Esophagus mucosa (tissue), 1 donor: ENCODE measurements at places on chromosomes 5 and 9.

GRCh38 chr9:18935541-18935940, 97.5 kb downstream of the SAXO1 start:
- no peak for ATAC-seq

DNA sequence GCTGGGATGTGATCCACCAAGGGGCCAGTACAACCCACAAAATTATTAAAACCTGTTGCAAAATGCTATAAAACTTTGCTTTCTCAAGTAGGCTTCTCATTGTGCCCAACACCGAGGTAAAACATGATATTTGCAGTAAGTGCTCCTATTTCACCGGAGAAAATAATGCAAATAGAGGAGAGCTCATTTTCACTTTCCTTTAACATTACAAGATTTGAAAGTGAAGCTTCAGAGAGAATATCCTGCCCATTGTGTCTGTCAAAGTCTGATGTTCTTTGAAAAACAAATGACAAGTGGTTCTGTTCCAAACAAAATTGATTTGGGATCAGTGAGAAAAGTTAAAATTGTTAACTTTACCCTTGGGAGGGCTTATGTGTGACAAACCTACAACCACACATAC, 287.1 kb downstream of the KCNN2 start:
- no peak for ATAC-seq

- no peak for ATAC-seq
These were observed 9.3 kb downstream of the OBP2B start for GRCh38 chr9:133199648-133200321.

- ATAC-seq, result no peak
These were observed 20.0 kb downstream of the ANKH start for GRCh38 chr5:14851597-14851996.

DNA sequence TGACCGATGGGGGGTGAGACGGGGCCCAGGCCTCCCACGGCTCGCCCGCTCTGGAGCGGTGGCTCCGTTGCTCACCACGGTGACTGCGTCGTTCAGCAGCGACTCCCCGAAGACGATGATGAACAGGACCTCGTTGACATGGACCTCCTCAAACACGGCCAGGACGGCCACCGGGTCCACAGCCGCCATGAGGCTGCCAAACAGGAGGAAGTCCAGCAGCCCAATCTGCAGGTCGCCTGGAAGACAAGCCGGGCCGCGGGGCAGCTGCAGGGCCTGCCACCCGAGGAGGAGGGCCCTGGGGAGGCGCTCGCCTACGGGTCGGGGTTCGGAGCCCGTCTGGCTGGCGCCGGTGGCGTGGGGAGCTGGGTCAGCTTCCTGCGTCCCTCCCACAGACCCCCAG, 36.0 kb downstream of the SLC9A3 start:
- no peak for ATAC-seq

- peak; percentile 58 for ATAC-seq
These were observed 128.6 kb upstream of the GRHPR start for GRCh38 chr9:37293664-37294524.

DNA sequence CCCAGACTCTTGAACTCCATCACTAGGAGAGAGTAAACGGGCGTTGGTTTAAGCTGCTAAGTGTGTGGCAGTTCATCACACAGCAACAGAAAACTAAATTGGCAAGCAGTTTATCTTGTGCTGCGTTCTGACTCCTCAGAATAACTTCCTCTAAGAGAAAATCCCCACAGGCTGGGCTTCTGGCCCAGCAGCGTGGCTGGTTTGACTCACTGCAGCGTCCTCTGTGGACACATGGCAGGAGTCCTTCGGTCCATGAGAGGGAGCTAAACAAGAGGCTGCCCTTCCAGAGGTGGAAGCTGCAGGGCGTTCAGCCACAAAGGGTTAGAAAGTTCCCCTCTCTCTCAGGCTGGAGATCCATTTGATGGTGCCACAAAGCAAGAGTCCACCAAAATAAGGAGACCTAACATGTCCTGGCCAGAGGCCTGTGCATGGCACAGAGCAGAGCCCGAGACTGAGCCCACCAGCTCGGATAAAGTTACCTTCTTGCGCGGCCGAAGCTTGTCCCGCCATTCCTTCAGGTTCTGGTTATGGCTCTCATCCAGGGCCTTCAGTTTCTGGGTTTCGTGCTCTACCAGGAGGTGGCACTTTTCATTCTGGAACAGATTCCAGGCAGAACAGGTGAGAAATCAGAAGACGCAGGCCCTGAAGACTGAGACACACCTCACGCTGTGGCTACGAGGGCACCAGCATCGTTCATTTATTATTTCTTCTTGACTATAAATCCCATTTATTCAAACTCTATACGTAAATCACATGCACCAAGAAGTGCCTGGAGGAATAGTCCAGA, 46.2 kb upstream of the FBXW11 start:
- ATAC-seq, result peak; percentile 70

DNA sequence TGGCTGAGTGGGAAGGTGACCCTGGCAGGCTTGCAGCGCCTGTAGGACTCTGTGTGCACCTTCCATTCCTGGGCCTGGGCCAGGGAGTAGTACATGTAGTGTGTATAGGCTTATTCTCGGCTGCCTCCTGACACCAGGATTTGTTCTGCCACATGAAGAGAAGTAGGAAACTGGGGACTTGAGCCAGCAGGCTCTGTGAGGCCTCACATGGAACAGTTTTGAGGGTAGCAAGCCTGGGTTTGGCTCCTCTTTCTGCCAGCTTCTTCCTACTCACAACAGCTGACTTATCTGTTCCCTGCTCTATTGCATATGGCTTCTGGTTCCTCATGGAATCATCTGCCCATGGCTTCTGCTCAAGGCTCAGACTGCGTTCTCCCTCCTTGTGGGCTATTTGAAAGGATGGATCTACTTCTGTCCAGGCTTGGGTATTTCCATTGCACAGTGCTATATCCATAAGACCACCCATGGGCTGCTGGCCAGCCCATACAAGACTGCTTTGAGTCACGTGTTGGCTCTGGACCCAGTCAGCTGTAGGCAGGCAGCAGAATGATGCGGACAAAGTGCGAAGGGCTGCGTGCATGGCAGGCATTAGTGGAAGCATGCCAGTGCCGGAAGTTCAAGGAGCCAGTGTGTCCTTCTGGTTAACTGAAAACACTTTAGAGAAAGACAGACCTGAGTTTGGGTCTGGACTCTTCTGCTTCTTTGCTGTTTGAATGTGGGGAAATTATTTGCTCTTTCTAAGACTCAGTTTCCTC, 11.0 kb upstream of the INSYN2B start:
- ATAC-seq, result no peak

DNA sequence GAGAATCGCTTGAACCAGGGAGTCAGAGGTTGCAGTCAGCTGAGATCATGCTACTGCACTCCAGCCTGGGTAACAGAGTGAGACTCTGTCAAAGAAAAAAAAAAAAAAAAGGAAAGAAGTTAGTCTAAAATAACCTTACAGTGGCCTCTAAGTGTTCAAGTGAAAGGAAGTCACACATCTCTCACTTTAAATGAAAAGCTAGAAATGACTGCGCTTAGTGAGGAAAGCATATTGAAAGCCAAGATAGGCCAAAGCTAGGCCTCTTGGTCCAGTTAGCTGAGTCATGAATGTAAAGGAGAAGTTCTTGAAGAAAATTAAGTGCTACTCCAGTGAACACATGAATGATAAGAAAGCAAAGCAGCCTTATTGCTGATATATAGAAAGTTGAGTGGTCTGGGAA, 38.1 kb downstream of the ITGA1 start:
- ATAC-seq, result no peak

DNA sequence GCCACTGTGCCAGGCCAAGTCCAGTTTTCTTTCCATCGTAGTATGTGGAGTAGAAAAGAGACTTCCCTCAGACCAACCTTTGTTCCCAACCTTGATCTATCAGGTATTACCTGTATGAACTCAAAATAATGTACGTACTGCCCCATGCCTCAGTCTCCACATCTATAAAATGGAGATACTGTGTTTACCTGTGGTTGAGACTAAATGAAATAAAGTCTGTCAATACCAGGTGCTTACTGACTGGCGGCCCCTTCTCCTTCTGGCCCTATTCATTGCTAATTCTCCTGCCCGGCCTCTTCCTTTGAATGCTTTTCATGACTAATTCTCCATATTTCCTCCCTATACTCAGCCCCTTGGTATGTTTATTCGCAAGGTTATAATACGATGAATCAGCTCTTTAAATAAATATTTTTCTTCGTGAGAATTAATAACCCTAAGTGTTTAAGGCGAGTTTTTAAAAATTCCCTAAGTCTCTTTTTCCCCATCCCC, 89.6 kb upstream of the BASP1 start:
- ATAC-seq, result peak; percentile 70

DNA sequence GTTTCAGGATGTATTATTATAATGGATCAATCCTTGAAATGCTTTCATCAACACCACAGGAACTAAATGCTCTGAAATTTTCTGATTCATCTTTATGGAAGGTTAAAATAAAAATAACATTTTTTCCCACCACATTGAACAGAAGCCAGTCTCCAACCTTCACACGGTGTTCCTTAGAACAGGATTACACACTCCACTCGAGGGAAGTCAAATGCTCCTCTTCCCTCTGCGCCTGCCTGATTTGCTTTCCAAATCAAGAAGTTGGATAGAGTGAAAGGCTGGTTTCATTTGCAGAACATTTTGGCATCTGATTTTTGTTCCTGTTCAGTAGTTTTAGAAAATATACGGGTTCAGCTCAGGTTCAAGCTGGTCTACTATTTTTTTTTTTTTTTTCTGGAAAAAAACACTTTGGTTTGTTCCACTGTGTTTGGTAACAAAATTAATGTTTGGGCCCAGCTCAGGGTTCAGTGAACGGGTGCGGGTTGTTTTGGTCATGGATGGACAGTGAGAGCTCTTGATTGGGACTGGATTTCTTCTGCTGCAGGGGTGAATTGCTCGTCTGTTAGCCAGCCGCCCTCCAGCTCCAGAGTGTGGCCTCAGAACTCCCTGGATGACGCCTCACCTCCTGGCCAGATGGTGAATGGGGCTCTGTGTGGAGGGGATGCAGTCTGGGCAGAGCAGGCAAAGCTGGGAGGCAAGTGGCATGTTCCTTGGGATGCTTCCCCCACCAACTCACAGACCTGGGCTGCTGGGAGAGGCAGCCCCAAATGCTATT, 82.4 kb upstream of the STC2 start:
- ATAC-seq, result no peak

GRCh38 chr5:91225848-91226686, 157.1 kb downstream of the ARRDC3 start:
- ATAC-seq, result peak; percentile 58

- no peak for ATAC-seq
These were observed 23.9 kb downstream of the DCANP1 start for GRCh38 chr5:135423146-135423845.

DNA sequence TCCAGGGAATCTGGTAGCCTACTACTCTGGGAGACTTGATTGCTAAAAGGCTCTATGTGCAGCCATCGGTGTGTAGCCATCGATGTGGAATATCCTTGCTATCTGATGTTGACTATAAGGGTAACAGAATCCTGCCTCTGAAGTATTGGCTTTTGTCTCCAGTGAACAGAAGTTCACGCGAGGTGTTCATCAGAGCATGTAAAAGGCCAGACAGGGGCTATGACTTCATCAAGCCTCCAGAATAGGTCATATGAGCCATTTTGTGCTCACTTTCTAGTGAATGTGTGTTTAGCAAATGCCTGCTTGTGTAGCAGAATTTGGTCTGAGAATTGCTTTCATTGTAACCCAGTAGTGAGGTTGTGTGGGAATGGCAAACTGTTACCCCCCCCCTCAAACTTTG, 66.8 kb upstream of the RAD23B start:
- ATAC-seq, result no peak

DNA sequence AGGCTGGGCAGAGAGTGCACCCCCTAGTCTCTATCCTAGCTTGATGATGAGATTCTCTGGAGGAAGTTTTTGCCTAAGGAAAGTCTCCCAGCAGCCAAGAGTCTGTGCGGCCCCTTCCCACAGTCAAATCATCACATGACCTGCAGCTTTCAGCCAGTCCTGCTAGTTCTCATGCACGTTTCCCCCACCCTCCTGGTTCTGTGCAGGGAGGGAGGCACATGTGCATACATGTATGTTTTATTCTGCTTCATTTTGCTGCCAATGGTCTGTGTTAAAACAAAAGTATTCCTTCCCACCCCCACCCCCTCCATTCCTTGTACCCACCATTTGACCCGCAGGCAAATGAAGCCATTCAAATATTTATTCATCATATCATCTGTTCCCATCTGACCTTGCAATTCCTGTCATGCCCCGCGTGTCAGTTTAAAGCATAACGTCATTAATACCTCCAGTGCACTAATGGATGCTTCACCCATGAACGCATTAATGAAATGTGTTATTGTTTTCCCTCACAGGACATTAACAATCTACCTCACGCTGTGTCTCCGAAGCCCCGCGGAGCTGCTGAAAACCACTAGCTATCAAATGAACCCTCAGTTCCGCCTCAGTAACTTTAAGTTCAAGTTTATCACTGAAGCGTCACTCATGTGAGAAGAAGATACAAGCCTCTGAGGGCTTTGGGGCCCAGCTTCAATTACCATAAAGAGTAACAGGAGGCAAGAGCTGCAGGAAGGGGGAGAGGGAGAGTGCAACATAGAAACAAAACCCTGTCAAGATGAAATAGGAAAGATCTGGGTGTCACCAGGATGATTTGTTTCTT, 139.6 kb downstream of the RASEF start:
- no peak for ATAC-seq

- no peak for ATAC-seq
These were observed 110.9 kb upstream of the TARS1 start for GRCh38 chr5:33329891-33330290.

DNA sequence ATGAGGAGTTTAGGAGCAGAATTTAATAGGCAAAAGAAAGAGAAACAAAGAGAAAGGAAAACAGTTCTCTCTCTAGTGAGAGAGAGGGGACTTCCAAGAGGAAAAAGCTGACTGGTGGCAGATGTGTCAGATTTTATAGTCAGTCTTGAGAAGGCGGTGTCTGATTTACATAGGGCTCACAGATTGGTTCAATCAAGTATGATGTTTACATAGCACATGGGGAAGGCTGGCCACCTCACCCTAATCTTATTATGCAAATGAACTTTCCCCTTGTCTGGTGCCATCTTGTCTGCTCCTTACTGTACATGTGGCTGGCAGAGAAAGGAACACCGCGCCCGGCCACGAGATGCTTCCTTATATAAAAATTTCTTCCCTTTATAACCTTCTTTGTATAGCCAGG, 24.7 kb downstream of the UNC13B start:
- peak; percentile 26 for ATAC-seq

GRCh38 chr9:97514531-97514930, 13.1 kb downstream of the TMOD1 start:
- ATAC-seq, result no peak

DNA sequence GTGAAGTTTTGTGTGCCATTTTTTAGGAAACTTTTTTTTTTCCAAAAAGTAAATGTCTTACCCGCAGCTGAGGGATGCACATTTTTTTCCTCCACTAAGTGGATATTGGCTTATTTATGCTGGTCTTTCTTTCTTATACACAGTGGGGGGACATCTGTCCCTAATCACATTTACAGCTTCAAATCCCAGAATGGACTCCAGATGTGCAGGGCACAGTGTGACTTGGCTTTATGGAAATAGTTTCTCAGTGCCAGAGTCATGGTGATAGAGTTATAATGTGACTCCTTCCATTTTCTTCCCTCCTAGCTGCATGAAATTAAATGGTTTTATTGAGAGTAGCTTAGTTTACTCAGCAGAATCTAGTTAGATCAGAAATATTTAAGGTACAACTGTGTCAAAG, 66.5 kb downstream of the SV2C start:
- no peak for ATAC-seq
